ENCODE measurements at places on chromosomes 7 and 10.
A peak's percentile ranks its signal among the peaks of the same experiment; 100 is the strongest.

DNA sequence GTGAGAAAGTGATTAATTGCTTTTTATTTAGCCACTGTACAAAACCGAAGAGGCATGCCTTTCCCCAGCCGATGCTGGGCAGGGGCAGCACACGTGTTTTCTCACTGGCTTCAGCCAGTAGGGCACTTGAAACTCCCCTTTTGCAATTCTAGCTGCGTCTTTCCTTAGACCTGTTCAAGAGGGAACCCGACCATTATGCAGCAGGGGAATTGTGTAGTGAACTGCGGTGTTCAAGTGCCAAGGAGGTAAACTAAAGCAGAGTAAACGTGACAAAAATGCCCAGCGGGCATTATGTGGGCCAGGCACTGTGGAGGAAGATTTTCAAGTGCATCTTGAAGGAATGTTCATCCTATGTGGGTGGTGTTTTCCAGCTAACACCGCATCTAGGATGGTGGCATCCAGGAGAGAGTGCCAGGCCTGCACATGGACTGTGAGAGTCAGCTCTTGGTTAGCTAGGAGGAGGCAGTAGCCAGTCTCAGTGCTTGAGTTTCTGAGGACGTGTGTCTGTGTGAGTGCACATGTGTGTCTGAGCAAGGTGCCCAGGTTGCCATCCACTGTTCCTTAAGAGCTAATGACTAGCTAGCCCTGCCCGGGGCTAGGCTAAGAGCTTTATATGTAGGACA, 3.3 kb downstream of the WIPF3 start:
- H3K4me1 ChIP-seq: no peaks in the 10 kb centered on the region
- H3K27ac ChIP-seq: no peak overlapping the region
- no peak for DNase-seq
- H3K27me3 ChIP-seq: peaks cover 67% of the 10 kb centered on the region
- H3K4me3 ChIP-seq: no peak overlapping the region

DNA sequence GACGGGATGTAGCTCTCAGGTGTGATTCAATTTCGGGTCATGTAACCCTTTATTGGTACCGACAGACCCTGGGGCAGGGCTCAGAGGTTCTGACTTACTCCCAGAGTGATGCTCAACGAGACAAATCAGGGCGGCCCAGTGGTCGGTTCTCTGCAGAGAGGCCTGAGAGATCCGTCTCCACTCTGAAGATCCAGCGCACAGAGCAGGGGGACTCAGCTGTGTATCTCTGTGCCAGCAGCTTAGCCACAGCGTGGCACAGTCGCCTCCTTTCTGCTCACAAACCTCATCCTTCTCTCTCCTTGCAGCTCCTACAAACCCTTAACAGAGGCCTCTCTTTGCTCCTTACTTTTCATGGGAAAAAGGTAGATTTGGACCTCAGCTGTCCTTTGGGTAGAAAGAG, 197.5 kb upstream of the PRSS58 start:
- H3K27me3 ChIP-seq: no peaks in the 10 kb centered on the region
- no peaks in the 10 kb centered on the region for H3K36me3 ChIP-seq
- H3K4me1 ChIP-seq: peaks cover 44% of the 10 kb centered on the region
- peak overlapping the region; percentile 72 for H3K4me3 ChIP-seq

DNA sequence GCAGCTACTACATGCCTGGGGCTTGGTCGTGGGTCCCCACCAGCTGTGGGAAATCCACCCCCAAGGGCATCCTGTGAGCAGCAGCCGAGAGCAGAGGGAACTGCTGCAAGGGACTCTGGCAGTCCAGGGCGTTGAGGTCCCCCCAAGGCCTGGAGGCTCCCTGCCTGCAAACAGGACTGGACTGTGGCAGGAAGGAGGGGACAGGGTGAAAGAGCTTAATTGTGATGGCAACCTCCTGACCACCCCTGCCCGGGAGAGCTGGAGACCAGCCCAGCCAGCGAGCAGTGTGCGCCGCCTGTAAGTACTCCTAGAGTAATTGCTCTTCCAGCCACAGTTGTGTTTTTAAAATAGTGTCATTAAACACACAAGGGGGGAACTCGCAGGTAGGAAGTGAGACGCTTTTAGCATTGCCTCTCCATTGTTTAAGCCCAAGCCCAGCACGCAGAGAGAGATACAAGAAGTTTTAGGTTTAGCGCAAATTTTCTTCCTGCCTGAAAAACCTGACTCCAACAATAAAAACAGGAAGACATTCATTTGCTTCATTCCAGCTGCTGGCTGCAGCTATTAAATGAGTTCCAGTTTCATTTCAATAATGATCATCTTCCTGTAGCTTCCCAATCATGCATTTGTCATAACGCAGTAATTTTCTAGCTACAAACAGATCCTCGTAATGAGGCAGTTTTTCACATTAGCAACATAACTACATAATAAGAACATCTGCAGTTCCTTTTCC, 111.1 kb downstream of the EBF3 start:
- H3K27me3 ChIP-seq: peaks cover 4% of the 10 kb centered on the region
- no peak overlapping the region for H3K4me3 ChIP-seq
- H3K4me1 ChIP-seq: no peaks in the 10 kb centered on the region
- no peak for DNase-seq

- no peak overlapping the region for H3K27ac ChIP-seq
- H3K27me3 ChIP-seq: no peaks in the 10 kb centered on the region
- DNase-seq: no peak
- no peaks in the 10 kb centered on the region for H3K36me3 ChIP-seq
These were observed 127.2 kb downstream of the PPP1R17 start for GRCh38 chr7:31814187-31814586.

DNA sequence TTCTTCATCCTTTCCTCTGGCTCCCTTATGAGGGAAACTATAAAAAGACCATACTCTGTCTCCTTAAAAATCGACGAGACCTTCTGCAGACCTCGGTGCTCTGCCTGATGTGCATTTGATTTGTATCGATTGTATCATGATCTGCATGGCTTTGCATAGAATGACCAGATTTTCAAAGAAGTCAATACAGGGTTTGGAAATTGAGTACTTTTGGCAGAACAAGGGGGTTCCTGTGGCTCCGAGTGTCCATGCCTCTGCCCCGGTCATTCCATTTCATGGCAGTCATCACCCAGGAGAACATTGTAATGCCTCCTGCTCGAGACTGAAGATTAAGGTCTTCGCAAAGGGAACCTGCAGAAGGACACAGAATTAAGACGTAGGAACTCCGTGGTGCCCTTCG, 685 bp downstream of the CASP2 start:
- H3K4me1 ChIP-seq: peaks cover 27% of the 10 kb centered on the region
- peak overlapping the region; percentile 94 for H3K4me3 ChIP-seq
- peak overlapping the region; percentile 95 for H3K27ac ChIP-seq
- no peak for DNase-seq

DNA sequence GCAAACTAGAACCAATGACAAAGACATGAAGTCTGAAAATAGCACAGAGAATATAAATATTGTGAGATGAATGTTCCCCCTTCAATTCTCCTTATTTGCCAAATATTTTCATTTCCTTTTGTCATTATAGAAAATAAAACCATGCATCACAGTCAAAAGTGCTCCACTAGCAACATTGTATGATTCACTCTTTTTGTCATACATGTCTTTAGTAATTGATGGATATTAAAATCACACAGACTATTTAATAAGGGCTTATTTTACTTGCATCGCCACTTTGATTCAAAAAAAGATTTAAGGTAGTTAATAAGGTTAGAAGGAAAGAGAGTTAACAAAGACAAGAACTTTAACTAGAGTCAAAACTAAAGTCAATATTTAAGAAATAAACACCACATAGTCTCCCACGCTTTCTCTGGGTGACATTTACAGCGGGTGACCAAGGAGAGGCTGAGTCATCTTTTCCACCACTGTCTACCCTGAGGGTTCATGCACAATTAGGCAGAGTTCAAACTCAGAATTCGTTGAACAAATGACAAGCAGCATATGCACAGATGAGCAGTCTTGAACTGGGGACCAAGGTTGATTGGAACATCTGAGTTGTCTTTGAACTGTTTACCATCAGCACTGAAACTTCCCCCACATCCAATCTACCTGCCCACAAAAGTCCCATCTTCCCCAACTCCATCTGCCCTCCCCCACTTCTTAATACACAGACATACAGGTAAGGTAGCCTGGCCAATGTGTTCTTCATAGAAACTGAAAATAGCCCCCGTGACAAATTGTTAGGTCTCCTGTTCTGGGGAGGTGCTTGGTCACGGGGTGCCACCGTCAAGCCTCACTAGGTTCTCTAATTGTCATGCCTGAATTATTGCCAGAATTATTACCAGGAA, 42.5 kb downstream of the C7orf25 start:
- H3K27me3 ChIP-seq: peaks cover 12% of the 10 kb centered on the region
- H3K27ac ChIP-seq: no peak overlapping the region
- H3K4me1 ChIP-seq: no peaks in the 10 kb centered on the region
- H3K4me3 ChIP-seq: no peak overlapping the region

DNA sequence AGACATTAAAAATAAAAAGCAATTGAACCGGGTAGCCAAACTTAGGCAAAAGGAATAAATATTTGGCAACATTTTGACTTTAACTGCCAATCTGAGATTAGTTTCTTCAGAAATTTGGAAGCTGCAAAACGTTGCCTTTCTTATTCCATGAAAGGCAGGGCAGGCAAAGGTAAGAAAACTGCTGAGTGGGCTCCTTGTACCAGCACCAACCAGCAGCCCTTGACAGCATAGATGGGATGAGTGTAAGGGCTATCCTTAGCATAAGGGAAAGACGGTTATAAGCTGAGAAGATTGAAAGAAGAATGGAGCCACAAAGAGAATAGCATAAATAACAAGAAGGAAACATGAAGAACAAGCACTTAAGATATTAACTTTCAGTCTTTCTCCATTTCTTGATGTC, 28.6 kb downstream of the AP3M1 start:
- no peaks in the 10 kb centered on the region for H3K4me1 ChIP-seq
- H3K27ac ChIP-seq: peak overlapping the region; percentile 41
- H3K36me3 ChIP-seq: peaks cover 91% of the 10 kb centered on the region

DNA sequence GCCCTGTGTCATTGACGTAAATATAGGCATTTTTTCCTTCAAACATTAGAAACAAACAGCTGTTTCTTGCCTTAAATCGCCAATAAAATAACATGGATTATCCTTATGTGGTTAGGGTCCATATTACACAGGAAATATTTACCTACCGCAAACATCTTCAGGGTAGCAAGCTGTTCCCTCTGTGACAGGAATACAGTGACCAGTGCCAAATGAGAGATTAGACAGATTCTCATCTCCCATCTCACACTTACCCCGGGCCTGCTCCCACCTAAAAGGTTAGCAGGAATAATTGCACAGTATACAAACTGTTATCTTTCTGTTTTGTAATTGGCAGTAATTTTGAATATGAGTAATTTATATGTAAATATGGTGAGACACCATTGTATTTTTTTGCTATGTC, 16.5 kb downstream of the MKI67 start:
- no peaks in the 10 kb centered on the region for H3K4me1 ChIP-seq
- no peaks in the 10 kb centered on the region for H3K36me3 ChIP-seq
- no peak overlapping the region for H3K4me3 ChIP-seq

DNA sequence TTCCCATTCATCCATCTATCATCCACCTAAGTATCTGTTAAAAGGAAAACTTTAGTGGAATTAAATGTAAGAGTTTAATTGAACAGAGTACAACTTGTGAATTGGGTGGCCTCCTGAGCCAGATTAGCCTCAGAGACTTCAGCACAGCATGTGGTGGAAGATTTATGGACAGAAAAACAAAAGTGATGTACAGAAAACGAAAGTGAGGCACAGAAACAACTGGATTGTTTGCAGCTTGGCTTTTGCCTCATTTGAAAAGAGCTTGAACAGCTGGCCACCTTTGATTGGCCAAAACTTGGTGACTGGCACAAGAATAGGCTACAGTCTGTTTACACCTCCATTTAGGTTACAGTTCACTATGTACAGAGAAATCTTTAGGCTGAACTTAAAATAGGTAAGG, 1463.4 kb upstream of the CELF2 start:
- no peak overlapping the region for H3K27ac ChIP-seq
- H3K4me3 ChIP-seq: no peak overlapping the region
- no peaks in the 10 kb centered on the region for H3K36me3 ChIP-seq
- no peak for DNase-seq

DNA sequence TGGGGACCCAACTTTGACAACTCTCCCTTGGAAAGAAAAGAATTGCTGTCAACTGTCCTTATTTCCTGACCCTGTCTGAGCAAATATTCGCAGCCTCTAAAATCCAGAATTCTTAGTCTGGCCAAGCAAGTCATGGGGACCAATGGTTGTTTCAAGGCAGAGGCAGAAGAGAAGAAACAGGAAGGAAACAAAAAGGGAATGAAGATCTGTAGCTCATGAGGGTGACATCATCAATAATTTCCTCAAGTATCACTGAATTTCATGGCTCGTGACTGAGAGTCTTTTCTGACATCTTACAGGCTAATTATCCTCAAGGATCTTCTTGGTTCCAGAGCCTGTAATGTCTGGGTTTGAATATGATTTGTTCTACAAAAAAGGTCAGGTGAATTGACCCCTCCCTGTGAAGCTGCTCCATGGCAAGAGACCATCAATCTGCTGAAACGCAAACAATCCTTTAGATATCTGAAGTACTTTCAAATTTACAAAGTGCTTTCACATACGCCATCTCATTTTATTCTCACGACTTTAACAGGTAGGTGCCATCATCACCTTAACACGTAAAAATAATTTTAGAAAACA, 5.8 kb downstream of the CDK6 start:
- no peak overlapping the region for H3K27ac ChIP-seq
- peaks cover 4% of the 10 kb centered on the region for H3K36me3 ChIP-seq
- peaks cover 43% of the 10 kb centered on the region for H3K4me1 ChIP-seq
- H3K27me3 ChIP-seq: peaks cover 1% of the 10 kb centered on the region
- DNase-seq: no peak
- H3K4me3 ChIP-seq: no peak overlapping the region

DNA sequence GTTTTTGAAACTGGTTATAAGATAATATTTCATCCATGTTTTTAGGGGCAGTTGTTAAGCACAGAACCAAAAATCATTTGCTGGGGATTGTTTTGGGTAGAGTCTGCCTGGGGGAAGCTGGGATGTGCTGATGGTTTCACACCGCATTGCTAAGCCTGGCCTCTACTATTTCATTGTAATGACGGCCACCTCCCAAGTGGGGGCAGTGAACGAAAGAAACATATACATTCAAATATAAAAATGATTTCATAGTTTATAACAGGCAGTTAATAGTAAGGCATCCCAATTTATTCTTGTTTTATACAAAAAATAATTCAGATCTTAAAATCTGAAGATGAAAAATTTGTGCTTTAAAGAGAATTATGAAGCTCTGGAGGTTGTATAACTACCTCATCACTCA, 750.8 kb downstream of the REEP3 start:
- H3K27ac ChIP-seq: no peak overlapping the region
- H3K27me3 ChIP-seq: no peaks in the 10 kb centered on the region
- DNase-seq: no peak
- no peaks in the 10 kb centered on the region for H3K36me3 ChIP-seq

- peak overlapping the region; percentile 85 for H3K27ac ChIP-seq
- H3K4me3 ChIP-seq: no peak overlapping the region
- H3K4me1 ChIP-seq: peaks cover 56% of the 10 kb centered on the region
These were observed 105.9 kb upstream of the ANLN start for GRCh38 chr7:36283711-36284130.

All from naive thymus-derived CD8-positive, alpha-beta T cell (primary cell).